ENCODE measurements at places on chromosomes 3 and 15. TPM values are rescaled to one million over a fixed set of nuclear protein-coding genes. Genes with fewer than 3 reads are reported as not detected.

- no peak for DNase-seq
Measured at GRCh38 chr3:7075901-7076300, 215.0 kb downstream of the GRM7 start.

DNA sequence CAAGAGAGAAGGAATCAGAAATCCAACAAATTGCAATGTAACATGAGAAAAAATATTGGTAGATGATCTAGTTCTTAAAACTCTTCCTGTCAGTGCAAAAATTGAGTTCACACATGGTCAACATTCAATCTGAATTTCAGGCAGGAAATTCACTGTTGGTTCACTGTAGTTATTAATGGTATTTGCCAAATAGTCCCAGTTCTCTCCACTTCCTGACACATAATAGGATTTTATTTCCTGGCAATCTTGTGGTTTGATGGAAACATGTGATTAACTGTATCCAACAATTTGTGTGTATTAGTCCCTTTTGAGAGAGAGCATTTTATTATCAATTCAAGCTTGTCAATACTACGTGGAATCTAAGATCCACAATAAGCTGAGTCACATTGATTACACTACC is 1103.1 kb downstream of the ROBO2 start:
- no peak for DNase-seq

DNA sequence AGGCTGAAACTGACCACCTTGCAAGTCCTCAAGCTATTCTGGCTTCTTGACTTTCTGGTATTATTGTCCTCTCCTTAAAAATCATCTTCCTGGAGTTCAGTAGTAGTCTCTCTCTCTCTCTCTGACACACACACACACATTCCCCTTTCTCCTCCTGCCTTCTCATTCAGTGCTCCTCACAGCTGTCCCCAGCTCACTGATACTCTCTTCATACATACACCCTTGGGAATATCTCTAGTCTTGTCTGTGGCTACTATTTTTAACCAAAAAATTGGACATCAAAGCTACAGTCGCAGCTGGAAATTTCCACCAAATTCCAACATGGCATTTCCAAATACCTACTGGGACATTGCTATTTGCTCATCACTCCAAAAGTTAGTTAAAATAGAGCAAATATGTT is 178.9 kb downstream of the ECT2 start:
- DNase-seq, result no peak

DNA sequence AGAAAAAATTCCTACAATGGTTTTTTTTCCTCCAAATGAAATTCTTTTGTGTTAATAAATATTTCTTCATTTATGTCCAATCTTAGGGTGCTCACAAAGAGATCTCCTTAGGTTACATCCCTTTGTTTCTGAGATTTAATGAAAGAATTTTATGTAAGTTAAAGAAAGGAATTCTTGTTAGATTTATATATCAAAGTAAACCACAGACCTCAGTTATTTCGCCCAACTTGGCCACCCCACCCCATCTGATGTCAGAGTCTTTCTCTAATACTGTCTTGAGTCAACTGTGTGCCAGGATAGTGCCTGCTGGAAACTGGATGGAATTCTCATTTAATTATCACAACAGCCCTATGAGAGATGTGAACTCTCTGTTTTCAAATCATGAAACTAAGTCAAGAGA is 259.9 kb downstream of the OPA1 start:
- DNase-seq, result no peak

DNA sequence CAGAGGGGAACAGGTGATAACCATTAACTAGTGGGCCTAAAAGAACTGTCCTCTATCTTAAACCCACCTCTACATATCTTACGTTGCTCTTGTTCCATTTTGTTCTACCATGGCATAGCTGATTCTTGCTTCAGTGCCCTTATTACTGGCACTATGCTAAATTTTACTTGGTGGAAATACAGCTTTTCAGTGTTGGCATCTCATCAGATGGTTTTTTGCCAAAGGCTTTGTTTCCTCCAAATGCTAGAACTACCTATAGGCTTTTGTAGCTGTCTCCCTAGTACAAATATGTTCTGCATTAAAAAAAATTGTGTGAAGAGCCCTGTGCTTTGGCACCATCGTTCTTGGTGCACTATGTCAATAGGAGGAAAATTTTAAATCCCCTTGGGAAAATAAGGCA is 145.0 kb upstream of the ZBTB20 start:
- DNase-seq, result no peak

DNA sequence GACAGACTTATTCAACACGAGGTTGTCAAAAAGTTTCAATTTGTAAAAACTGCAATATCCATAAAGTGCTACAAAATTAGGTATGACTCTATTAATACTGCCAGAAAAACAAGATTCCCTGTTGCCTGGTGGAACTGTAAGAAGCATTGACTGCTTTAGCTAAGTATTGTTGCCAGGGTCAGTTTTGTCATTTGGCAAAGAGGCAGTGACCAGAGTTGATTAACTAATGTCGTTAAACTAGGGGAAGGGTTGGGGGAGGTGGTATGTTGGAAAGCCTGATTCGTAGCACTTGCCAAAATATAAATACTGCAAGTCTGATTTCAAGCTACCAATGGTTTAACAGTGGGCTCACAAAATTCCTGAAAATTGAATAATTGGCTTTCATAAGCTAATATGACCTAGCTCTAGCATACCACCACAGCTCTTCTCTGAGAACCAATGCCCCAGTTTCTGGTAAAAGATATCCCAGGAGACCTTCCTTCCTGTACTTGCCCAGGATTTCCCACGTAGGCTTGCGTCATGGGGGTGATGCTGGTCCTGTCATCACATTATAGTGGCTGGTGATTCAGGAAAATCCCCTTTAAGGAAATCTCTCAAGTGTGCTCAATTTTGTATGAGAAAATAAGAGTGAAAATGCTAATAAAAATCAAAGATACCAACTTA is 266.4 kb upstream of the TBC1D5 start:
- no peak for DNase-seq

A4GNT gene
- not detected for total RNA-seq

MNS1 gene
- total RNA-seq, result 1.5 TPM

ALG1L2 gene
- 1.1 TPM for total RNA-seq

All from posterior vena cava (tissue), 2 donors.